ENCODE measurements at places on chromosomes 5 and 9. TPM values are rescaled to one million over a fixed set of nuclear protein-coding genes. Genes with fewer than 3 reads are reported as not detected.

GRCh38 chr5:2222246-2222992 lies 339.7 kb upstream of the IRX4 start:
- no peak for DNase-seq

DNA sequence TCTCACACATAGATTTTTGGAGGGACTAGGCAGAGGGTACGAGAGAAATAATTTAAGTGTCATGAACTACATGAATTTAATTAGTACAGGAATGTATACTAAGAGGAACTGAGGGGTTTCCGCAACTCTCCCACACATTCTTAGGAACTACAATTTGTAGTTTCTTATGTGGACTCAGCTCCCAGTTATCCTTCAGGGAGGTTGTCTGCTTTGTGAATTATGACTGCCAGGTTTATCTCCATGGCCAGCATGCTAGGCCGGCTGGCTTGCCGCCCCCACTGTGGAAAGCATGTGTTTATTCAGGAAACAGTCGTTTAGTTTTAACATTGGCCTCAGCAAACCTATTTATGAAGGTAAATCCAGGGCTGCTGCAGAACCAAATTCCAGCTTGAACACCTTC lies 415.0 kb downstream of the KCTD16 start:
- no peak for DNase-seq

The FER gene
- 25.4 TPM for total RNA-seq

DNA sequence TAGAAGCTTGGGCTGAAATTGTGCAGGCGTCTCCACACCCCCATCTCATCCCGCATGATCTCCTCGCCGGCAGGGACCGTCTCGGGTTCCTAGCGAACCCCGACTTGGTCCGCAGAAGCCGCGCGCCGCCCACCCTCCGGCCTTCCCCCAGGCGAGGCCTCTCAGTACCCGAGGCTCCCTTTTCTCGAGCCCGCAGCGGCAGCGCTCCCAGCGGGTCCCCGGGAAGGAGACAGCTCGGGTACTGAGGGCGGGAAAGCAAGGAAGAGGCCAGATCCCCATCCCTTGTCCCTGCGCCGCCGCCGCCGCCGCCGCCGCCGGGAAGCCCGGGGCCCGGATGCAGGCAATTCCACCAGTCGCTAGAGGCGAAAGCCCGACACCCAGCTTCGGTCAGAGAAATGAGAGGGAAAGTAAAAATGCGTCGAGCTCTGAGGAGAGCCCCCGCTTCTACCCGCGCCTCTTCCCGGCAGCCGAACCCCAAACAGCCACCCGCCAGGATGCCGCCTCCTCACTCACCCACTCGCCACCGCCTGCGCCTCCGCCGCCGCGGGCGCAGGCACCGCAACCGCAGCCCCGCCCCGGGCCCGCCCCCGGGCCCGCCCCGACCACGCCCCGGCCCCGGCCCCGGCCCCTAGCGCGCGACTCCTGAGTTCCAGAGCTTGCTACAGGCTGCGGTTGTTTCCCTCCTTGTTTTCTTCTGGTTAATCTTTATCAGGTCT lies at the start of gene C9orf72:
Gene C9orf72, minus strand, starts transcription at position 564 of the 716 bp plus-strand sequence. CDS start 6,361 bp downstream, outside the sequence.
- peak; percentile 66 for DNase-seq

The PDE6A gene
- not detected for total RNA-seq

The ZNF658 gene
- 8.0 TPM for total RNA-seq

The IL13 gene
- not detected for total RNA-seq

The FOXB2 gene
- not detected for total RNA-seq

DNA sequence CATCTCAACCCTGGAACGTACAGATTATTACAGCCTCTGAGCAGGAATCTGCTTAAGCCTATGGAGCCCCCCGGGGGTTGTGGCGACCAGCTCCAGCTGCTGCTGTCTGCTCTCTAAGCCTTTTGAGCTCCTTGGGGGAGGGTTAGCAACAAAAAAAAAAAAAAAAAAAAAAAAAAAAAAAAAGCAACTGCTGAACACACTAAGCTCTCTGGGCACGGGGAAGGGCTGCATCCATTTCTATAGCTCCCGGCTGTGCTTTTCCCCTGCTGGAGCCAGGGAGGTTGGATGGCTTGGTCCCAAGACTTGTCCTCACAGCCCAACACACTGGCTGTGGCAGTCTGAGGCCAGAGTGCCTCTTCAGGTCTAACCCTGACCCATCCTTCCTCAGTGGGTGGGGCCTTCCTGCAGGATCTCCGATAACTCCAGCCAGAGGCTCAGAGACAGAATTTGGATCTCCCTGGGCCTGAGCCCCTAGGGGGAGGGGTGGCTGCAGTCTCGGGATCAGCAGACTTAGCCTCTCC lies 82.1 kb downstream of the FBN2 start:
- DNase-seq = no peak

- DNase-seq = no peak
These were observed 26.6 kb downstream of the SGTB start for GRCh38 chr5:65695162-65695755.

The GDA gene
- total RNA-seq = 12.3 TPM

DNA sequence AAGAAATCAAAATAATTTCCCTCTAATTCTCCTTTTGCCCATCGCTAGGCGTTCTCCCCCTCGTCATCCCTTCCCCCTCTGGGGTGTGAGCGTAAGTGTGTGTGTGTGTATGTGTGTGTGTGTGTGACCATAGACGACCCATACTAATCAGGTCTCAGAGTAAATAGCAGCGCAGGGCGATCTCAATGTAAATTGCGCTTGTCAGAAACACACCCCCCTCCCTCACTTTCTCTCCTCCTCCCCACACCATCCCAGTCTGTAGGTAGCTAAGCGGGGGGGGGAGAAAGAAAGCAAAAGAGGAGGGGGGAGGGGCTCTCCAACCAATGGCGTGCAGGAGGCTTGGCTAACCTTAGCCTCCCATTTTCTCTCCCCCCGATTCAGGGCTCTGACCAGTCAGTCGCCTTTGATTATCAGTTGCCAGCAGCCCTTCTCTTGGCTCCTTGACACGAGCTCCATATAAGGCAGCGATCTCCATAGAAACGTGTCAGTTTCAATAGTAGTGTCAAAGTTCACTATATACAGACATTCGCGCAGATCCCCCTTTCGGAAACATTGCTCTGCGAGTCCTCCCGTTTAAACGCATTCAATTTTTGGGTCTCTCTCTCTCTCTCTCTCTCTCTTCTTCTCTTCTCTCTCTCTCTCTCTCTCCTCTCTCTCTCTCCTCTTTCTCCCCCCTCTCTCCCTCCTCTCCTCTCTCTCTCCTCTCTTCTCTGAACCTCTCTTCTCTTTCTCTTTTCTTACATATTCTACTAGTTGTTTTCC lies at the start of gene NR2F1:
Gene NR2F1, plus strand, starts transcription at position 546 of the 762 bp plus-strand sequence. CDS start 1,802 bp downstream, outside the sequence.
- peak; percentile 81 for DNase-seq

The IER5L gene
- total RNA-seq = 19.1 TPM

The BAAT gene
- total RNA-seq = 0.16 TPM

DNA sequence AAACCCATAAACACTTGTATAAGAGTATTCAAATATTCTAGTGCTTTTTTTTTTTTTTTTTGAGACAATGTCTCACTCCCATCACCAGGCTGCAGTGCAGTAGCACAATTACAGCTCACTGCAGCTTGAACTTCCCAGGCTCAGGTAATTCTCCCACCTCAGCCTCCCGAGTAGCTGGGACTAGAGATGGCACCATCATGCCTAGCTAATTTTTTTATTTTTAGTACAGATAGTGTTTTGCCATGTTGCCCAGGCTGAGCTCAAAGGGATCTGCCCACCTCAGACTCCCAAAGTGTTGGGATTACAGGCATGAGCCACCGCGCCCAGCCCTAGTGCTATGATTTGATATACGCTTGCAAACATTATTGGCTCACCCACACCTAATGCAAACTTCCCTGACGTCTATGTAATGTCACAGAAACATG lies 11.8 kb downstream of the IL6ST start:
- no peak for DNase-seq

The TSSK1B gene
- total RNA-seq = 0.16 TPM

- DNase-seq = no peak
These were observed 70.5 kb downstream of the IL31RA start for GRCh38 chr5:55921617-55922016.

The C5orf52 gene
- not detected for total RNA-seq

The SPINK5 gene
- total RNA-seq = 10.6 TPM

The KIF20A gene
- total RNA-seq = 77.6 TPM

DNA sequence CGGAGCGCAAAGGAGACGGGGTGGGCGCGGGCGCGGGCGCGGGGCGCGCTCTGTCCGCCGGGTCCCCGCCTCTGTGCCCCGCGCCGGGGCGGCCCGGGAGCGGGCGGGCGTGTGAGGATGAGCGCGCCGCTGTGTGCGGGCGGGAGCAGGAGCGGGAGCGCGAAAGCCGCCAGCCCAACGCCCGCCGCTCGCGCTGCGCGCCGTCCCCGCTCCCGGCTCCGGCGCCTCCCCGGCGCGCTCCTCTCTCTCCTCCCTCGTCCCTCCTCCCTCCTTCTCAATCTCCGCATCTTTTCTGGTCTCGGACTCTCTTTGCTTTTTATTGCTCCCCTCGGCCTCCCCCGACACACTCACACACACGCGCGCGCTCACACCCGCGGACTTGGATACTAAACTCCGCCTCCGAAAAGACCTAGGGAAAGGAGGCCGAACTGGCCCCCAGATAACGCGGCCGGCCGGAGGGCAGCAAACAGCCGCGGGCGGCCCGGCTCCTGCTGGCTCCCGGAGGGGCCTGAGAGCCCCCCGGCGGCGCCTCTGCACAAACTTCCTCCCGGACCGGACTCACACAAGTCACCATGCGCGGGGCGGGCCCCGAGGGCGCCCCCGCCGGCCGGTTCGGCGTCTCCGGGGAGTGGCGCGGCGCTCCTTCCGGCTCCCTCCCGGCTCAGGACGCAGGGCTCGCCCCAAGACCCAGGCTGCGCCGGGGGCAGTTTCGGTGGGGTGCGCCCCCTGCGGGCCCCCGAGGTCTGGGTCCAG lies at the start of gene FIBCD1:
Gene FIBCD1, minus strand, starts transcription at position 596 of the 753 bp plus-strand sequence. CDS start 640 bp downstream, outside the sequence.
- DNase-seq = no peak

The POU4F3 gene
- total RNA-seq = not detected

GRCh38 chr5:107517185-107518033 lies 153.3 kb downstream of the EFNA5 start:
- DNase-seq = no peak

DNA sequence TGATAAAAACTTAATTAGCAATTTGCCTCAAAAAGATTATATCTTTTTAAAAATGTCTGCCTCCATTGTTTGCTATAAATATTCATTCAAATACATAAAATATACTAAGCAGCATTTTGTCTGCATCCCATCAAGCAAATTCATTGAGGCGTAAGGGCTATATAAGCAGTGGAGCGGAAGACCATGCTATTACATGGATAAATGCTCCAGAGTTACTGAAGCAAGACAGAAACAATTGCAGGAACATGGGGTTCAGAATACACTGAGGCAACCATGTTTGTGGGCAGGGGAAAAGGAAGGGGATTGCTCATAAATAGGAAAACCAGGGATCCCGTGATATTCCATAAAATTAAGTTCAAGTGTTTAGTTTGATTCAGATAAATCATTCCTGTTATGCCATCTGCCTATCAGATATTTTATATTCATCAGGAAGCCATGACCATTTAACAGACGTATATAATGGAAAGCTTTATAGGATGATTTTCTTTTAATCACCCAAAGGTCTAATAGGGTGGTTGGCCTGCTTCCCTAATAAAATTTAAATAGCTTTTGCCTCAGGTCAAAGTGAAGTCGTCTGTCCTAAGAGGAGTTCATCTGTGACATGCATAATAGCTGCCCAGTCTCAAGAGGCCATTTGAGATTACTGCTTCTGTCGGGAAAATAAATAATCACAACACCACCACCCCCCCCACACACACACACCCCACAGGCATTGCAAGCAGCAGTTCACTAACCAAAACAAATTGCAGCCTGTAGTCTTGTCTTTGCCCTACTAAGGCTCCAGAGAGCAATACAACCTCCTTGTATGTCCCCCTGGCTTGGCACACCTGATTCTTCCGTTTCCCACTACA lies 105.2 kb downstream of the RASEF start:
- no peak for DNase-seq

The MELK gene
- total RNA-seq = 60.4 TPM

- DNase-seq = peak; percentile 26
These were observed 12.7 kb downstream of the RLN1 start for GRCh38 chr9:5326893-5327548.

- DNase-seq = no peak
These were observed 155.2 kb downstream of the MEF2C start for GRCh38 chr5:88727705-88728313.

- DNase-seq = no peak
These were observed 454.5 kb downstream of the HINT1 start for GRCh38 chr5:130710596-130710995.

The FRMD3 gene
- total RNA-seq = 2.3 TPM

The MAMDC4 gene
- 19.3 TPM for total RNA-seq

- no peak for DNase-seq
These were observed 34.1 kb downstream of the LMX1B start for GRCh38 chr9:126647585-126648411.

DNA sequence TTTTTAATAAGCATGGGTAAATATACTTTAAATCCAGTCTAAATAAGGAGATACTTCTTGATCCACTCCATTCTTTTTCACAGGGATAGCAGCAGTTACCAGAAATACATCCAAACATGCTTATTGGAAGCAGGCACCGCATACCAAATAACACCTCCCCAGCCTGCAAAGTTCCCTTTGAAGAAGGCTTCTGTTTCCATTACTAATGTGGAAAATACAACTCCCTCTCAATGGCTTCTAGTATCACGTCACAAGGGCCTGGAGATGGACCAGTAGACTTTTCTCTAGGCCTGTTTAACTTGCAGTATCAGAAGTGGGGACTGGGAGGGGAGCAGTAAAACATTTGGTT lies 20.8 kb downstream of the TMEM245 start:
- DNase-seq = no peak

The FBXL7 gene
- total RNA-seq = 20.8 TPM

- peak; percentile 74 for DNase-seq
These were observed 213.3 kb downstream of the IRX2 start for GRCh38 chr5:2538169-2538568.

GRCh38 chr9:14888272-14888671 lies 22.0 kb downstream of the FREM1 start:
- no peak for DNase-seq

The NRG2 gene
- total RNA-seq = 0.64 TPM

DNA sequence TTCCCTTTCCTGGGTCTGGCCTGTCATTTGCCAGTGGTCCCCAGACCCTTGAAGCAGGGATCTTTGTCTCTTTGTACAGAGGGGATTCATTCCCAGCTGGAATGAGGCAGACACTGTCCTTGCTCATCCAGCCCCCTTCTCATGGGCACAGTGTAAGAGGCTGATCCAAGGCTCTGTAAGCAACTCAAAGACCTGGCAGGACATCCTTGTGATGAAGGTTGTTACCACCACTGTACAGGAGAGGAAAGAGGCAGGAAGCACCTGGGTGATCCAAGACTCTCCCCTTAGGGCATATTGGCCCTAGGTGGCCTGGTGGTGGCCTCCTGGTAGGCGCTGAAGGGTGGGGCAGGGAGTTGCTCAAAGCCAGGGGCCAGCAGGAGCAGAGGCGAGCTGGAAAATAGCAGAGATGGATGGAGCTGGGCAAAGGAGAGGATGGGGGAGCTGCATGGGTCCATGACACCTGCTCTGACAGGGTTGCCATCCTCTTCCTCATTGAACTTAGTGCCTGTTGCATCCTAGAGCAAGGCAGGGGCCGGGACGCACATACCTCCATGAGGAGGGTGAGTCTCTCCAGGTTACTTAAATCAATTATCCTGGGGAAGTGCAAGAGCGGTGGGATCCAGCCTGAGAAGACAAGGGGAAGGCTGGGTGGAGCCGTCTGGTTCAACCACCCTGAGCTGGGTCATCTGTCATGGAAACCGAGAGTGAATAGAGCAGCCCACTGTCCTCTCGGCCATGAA lies 9.8 kb upstream of the GADD45G start:
- no peak for DNase-seq

GRCh38 chr9:92961627-92962302 lies 14.4 kb downstream of the FGD3 start:
- no peak for DNase-seq

The FABP6 gene
- 1.5 TPM for total RNA-seq
